ENCODE measurements at places on chromosomes 7 and 10. TPM values are rescaled to one million over a fixed set of nuclear protein-coding genes. Genes with fewer than 3 reads are reported as not detected.

DNA sequence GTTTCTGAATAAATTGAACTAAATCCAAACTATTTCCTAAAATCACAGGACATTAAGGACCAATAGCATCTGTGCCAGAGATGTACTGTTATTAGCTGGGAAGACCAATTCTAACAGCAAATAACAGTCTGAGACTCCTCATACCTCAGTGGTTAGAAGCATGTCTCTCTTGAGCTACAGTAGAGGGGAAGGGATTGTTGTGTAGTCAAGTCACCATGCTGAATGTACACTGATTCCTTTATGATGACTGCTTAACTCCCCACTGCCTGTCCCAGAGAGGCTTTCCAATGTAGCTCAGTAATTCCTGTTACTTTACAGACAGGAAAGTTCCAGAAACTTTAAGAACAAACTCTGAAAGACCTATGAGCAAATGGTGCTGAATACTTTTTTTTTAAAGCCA is 13.9 kb downstream of the MEST start:
- no peak overlapping the region for H3K27ac ChIP-seq
- peaks cover 5% of the 10 kb centered on the region for H3K4me1 ChIP-seq
- H3K4me3 ChIP-seq, result no peak overlapping the region

Gene RPEL1
- not detected for total RNA-seq

Gene PHYHIPL
- 0.24 TPM for total RNA-seq

GRCh38 chr7:149832332-149833041 is 5.7 kb upstream of the ZNF862 start:
- no peak overlapping the region for H3K27ac ChIP-seq
- peaks cover 49% of the 10 kb centered on the region for H3K27me3 ChIP-seq
- no peak overlapping the region for H3K4me3 ChIP-seq
- H3K4me1 ChIP-seq, result peaks cover 6% of the 10 kb centered on the region

DNA sequence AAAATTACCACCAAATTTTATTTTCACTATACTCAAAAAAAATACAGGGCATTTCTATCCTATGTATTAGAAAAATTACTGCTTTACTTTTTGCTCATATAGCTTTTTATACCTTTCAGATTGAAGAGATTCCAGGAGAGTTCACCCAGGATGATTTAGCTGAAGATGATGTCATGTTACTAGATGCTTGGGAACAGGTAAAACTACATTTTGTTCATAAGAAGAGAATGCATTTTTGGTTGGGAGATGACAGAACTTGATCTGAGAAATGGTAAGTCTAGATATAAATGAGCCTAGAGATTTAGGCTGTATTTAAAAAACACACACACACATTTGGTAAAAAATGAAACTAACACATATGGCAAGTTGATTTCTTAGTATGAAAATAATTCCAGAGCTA is 38.1 kb upstream of the ARL4A start:
- no peaks in the 10 kb centered on the region for H3K36me3 ChIP-seq
- H3K27ac ChIP-seq, result peak overlapping the region; percentile 76
- no peaks in the 10 kb centered on the region for H3K27me3 ChIP-seq
- no peak for DNase-seq

Gene FGL2
- 0.05 TPM for total RNA-seq

- peaks cover 50% of the 10 kb centered on the region for H3K4me1 ChIP-seq
- H3K4me3 ChIP-seq, result no peak overlapping the region
- H3K27ac ChIP-seq, result no peak overlapping the region
These were observed 99.3 kb downstream of the FAM53B start for GRCh38 chr10:124644771-124645415.

DNA sequence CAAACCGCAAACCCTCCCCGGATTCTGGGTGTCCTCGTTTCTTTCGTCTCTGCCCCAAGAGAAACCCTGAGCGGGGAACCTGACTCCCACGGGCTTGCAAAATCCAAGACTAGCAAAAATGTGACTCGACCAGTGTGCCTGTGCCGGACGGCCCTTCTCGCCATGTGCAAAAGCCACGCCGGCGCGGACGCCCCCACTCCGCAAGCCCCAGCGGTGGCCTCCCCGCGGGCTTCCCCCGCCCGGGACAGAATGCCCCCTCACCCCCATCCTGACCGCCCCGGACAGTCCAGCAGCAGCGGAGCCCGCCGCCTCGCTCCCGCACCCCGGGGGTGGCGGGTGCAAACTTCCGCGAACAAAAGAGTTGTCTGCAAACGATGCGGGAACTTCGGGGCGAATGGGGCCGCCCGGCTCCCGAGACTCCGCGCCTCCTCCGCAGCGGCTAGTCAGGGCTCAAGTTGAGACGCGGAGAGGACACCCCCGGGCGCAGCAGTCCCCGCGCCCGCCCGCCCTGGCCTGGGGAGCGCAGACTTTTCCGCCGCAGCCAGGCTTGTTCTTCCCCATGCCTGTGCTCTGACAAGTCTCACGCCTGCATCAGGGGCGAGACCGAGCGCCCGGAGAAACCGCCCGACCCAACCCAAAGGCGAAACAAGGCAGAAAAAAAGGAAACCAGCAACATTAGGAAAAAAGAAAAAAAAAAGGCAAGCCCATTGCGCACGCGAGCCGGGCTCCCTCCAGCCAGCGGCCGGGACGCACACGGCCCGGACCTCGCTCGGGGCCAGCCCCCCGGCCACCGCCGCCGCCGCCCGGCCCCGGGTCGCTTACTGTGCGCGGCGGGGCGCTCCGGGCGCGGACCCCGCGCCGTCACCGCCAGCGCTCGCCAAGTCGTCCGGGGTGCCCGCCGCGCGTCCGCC is 732 bp downstream of the FAM53B start:
- no peaks in the 10 kb centered on the region for H3K27me3 ChIP-seq
- H3K36me3 ChIP-seq, result no peaks in the 10 kb centered on the region
- peaks cover 69% of the 10 kb centered on the region for H3K4me1 ChIP-seq
- peak overlapping the region; percentile 98 for H3K27ac ChIP-seq

DNA sequence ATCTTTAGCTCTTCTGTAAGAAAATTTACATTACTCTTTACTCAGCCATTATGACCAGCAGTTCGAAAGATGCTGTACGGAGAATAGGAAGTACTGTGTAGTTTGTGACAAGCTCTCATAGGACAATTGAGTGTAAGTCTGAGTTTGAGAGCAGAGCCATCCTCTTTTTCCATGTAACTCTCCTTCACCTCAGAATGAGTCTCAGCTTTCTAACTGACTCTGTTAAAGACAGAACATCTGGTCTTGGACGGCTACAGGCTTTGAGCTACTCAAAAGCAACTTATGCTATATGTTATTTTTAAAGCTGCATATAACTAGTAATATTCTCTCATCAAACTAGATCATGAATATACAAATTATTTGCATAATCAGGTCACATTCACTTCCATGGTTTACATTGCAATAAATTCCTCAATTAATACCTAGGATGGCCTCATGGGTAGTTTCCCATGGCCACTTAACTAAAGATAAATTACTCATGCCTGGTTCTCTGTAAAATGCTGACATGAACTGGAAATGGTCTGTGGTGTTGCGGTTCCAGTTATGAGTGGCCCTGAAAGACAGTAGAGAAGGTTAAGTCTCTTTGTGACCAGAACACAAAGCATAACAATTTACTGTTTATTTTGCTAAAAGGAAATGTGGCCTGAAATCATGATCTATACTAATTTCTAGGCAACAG is 358.7 kb downstream of the PHF14 start:
- H3K27me3 ChIP-seq, result no peaks in the 10 kb centered on the region
- H3K36me3 ChIP-seq, result no peaks in the 10 kb centered on the region
- H3K27ac ChIP-seq, result no peak overlapping the region
- DNase-seq, result no peak

All from mesothelial cell of epicardium (in vitro differentiated cells).